NCI-H510A (cell line): ENCODE measurements at places on chromosomes 16 and 17.

DNA sequence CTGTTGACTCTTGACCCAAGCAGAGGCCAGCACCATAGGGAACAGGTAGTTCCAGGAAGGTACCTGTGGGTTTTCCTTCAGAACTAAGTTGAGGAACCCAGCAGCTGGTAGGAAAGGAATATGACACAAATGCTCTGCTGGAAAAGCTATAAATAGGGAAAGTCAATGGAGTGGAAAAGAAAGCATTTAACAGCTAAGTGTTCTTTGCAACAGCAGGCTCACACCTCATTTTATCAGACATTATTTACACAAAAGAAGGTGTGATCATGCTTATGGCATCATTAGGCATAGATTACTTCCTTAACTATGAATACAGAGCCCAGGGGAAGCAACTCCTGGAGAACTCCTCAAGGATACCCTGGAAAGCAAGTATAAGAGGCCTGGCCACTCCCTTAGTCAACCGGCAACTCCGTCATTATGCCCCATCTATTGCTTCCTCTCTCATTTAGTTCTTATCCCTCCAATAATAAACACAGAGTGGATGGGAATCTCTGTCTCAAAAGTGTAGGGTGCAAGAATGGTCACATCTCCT, 128.1 kb downstream of the HS3ST2 start:
- no peak for DNase-seq

DNA sequence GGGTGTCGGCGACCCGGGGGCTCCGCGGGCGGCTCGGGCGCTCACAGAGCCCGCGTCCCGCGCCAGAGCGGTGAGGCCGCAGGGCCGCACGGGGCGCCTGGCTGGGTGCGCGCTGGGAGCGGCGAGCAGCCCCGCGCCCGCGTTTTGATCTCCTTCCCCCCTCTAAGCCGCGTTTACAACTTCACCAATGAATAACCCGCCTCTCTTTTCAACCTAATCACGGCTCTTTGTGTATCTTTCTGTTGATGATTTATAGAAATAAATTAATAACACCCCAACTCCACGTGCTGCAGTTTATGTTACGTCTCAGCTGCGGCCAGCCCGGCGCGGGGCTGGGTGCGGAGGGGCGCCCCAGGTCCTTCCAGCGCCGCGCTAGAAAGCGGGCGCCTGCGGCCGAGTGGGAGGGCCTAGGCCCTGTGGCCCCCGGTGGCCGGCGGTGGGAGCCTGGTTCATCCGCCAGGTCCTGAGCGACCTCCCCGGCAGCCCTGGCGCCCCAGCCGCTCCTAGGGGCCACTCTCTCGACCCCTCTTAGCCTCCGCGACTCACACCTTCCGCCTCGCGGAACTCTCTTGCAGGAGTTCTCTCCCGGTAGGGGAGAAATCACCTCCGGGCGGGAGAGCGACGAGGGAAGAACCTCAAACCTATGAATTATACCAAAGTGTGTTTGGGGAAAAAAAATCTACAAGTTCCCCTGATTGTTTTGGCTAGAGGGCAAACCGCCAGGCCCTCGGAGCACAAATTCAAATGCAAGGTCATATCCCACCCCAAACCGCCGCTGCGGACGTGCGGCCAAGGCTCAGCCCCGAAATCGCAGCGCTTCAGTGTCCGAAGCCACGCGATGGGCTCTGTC, 1.9 kb downstream of the HNF1B start:
- DNase-seq: no peak

- DNase-seq: no peak
Observed at GRCh38 chr17:12691173-12691572, 25.5 kb downstream of the MYOCD start.

- DNase-seq: peak; percentile 16
Observed at GRCh38 chr17:46770818-46771560, 47.5 kb downstream of the WNT3 start.

- DNase-seq: no peak
Observed at GRCh38 chr16:29698484-29699323, 19.7 kb downstream of the QPRT start.

DNA sequence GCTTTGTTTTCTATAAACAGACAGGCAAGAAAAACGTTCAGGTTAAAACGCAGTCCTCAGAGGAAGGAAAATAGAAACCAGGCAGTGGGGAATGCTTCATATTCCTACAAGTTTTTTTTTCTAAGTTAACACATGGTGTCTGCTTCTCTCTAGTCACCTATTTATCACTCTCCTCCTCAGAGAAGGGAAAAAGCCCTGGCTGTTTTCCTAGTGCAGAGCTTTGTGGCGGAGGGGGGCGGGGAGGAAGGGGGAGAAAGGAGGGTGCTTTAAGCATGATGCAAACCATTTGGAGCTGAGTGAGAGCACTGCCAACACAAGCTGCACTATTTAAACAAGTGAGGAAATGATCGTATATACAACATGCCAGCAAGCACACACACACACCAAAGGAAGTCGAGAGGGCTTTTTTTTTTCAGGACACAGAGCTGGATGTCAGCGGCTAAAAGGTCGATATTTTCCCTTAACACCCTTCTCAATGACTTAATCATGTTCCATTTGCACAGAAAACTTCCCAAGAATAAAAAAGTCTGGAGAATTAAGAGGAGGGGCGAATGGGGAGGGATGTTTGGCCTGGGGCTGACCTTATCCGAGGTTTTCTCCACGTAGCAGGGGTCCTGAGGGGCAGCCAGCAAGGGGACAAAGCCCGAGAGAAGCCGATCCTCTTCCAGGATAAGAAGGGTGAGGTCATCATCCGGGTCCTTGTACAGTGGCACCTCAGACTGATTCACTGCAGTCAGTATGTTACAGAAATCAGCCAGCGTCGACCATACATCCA, 117.4 kb downstream of the HIC1 start:
- DNase-seq: peak; percentile 28
